Peyer's patch (tissue), 4 donors: ENCODE measurements at places on chromosomes 1 and 21. TPM values are rescaled to one million over a fixed set of nuclear protein-coding genes. Genes with fewer than 3 reads are reported as not detected.

- DNase-seq, result peak; percentile 63
- no peaks in the 10 kb centered on the region for H3K27me3 ChIP-seq
- H3K36me3 ChIP-seq, result no peaks in the 10 kb centered on the region
- H3K4me3 ChIP-seq, result no peak overlapping the region
- H3K27ac ChIP-seq, result peak overlapping the region; percentile 55
Observed at GRCh38 chr21:45302082-45303061, 14.7 kb upstream of the POFUT2 start.

DNA sequence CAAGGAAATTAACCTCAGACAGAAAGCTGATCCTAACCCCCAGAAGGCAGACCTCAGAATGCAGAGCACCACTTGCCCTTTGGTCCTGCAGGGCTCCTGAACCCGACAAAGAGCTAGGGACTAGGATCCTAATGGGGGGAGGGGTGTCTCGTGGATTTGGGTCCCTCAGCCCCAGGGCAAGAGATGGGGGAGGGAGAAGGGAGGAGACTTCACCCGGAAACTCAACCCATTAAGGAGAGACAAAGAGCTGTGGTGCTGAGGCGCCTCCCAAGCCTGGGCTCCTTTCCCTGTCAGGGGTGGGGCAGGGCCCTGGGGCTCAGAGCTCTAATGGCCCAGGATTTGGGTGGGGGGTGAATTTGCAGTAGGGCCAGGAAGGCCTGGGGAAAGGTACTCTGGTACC, 2.9 kb downstream of the NECTIN4 start:
- no peak overlapping the region for H3K27ac ChIP-seq
- no peak overlapping the region for H3K4me3 ChIP-seq
- no peak for DNase-seq
- no peaks in the 10 kb centered on the region for H3K4me1 ChIP-seq

The TDRD5 gene
- 0.70 TPM for total RNA-seq

The TSPAN1 gene
- total RNA-seq, result 4.1 TPM

The MRPS6 gene
- total RNA-seq, result 20.3 TPM

The SAMSN1 gene
- total RNA-seq, result 2.3 TPM

The FMO4 gene
- total RNA-seq, result 24.0 TPM

DNA sequence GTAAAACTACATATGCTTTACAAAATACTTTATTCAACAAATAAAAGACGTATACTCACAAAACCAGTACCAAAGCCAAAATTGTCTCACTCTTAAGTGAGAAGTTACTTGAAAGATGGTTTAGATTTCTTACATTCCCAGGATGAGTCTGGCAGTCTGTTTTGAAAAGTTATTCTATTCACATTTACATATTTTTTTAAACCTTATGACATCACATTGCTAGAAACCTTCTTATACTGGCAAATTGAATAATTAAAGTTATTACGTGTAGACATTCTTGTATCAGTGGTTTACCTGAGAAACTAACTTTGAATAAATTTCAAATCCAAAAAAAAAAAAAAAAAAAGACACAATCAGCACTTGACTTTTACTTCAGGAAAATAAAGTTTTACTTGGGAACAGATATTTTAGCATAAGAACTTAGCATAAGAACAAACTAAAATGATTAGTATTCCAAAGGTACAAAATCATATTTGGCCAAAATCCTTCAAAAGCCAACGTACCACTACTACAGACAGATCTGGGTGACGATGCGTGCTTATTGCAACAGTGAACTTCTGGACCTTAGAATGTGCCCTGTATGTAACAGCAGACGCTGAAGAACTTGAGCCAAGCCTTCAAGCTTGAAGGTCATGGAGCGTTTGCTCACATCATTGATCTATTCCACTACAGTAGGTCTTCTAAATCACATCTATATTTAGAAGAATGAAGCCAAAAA, 2.5 kb downstream of the CDC42BPA start:
- no peaks in the 10 kb centered on the region for H3K4me1 ChIP-seq
- peak overlapping the region; percentile 25 for H3K27ac ChIP-seq

The TMEM200B gene
- 2.5 TPM for total RNA-seq

DNA sequence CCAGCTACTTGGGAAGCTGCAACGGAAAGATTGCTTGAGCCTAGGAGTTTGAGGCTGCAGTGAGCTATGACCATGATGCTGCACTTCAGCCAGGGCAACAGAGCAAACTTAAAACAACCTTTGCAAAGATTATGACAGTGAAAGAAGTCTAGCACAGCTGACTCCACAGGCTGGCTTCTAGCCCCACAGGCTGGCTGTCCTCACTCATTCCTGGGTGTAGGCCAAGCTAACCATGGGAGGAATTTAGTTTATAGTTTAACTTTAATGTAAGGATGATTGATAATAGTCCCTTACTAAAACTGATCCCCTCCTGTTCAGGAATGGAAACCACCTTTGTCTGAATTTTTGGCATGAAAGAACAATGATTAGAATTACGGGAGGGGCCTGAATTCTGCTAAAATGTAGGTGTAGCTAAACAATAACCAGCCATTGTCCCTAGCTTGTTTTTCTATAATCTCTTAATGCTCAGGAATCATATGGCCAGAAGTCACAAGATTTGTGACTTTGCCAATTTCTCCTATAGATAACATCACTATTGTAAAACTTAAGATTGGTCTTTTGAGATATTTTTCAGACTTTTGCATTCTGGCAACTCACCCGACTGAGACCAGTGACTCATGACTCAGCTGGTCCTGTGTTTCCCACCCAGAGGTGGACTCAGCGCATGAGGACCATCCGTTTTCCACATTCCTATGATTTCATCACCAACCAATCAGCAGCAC, 28.1 kb upstream of the SGIP1 start:
- H3K27me3 ChIP-seq, result no peaks in the 10 kb centered on the region
- no peaks in the 10 kb centered on the region for H3K4me1 ChIP-seq
- no peaks in the 10 kb centered on the region for H3K36me3 ChIP-seq
- H3K4me3 ChIP-seq, result no peak overlapping the region
- no peak for DNase-seq

The B3GALT2 gene
- 2.8 TPM for total RNA-seq

The AMY2B gene
- total RNA-seq, result 46.4 TPM

The RYR2 gene
- 0.53 TPM for total RNA-seq

- H3K4me3 ChIP-seq, result no peak overlapping the region
- peak; percentile 63 for DNase-seq
- H3K36me3 ChIP-seq, result no peaks in the 10 kb centered on the region
- H3K27me3 ChIP-seq, result no peaks in the 10 kb centered on the region
- H3K4me1 ChIP-seq, result no peaks in the 10 kb centered on the region
Observed at GRCh38 chr1:177912991-177913390, 56.9 kb downstream of the SEC16B start.

The OR14C36 gene
- not detected for total RNA-seq

DNA sequence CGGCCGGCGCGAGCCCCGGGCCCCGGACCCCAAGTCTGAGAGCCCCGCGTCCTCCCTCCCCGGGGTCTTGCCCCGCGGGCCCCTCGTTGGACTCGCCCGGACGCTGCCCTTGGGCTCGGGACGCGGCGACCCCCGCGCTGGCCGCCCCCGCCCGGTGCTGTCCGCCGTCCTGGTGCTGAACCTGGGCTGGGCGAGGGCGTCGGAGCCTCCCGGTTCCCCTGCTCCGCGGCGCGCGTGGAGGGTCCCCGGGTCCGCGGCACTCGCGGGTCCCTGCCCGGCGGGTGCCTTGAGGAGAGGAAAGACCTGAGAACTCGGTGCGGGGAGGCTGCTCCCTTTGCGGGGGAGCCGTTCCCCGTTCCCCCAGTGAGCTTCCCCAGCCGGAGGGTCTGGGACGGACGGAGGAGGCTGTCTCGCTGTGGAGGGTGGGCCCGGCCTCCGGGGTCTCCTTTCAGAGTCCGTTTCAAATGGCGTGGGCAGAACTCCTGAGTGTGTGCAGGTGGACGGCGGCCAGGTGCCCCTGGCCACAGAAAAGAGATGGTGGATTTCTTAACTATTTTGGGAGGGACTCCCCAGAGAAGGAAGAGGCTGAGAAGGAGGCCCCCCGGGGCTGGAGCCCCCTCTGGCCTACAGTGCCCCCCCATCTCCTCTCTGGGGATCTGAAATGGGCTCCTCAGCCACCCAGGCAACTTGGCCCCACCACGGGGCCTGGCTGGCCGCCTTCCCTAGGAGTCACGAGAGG, 595 bp downstream of the GABRD start:
- DNase-seq, result no peak
- H3K27ac ChIP-seq, result no peak overlapping the region
- no peaks in the 10 kb centered on the region for H3K27me3 ChIP-seq
- no peak overlapping the region for H3K4me3 ChIP-seq
- H3K4me1 ChIP-seq, result no peaks in the 10 kb centered on the region

GRCh38 chr1:115300087-115300876, 37.8 kb downstream of the NGF start:
- no peaks in the 10 kb centered on the region for H3K27me3 ChIP-seq
- H3K4me1 ChIP-seq, result no peaks in the 10 kb centered on the region
- H3K27ac ChIP-seq, result no peak overlapping the region
- no peaks in the 10 kb centered on the region for H3K36me3 ChIP-seq
- no peak overlapping the region for H3K4me3 ChIP-seq

The C1orf141 gene
- total RNA-seq, result not detected

The CD34 gene
- total RNA-seq, result 18.5 TPM

GRCh38 chr1:172627702-172628101, 31.2 kb upstream of the FASLG start:
- H3K27ac ChIP-seq, result no peak overlapping the region
- H3K4me1 ChIP-seq, result no peaks in the 10 kb centered on the region
- no peak overlapping the region for H3K4me3 ChIP-seq
- DNase-seq, result no peak
- no peaks in the 10 kb centered on the region for H3K27me3 ChIP-seq
- no peaks in the 10 kb centered on the region for H3K36me3 ChIP-seq

- H3K4me1 ChIP-seq, result no peaks in the 10 kb centered on the region
- no peak overlapping the region for H3K27ac ChIP-seq
- no peaks in the 10 kb centered on the region for H3K36me3 ChIP-seq
- DNase-seq, result no peak
- H3K4me3 ChIP-seq, result no peak overlapping the region
Observed at GRCh38 chr21:39046236-39046916, 136.9 kb downstream of the PSMG1 start.

DNA sequence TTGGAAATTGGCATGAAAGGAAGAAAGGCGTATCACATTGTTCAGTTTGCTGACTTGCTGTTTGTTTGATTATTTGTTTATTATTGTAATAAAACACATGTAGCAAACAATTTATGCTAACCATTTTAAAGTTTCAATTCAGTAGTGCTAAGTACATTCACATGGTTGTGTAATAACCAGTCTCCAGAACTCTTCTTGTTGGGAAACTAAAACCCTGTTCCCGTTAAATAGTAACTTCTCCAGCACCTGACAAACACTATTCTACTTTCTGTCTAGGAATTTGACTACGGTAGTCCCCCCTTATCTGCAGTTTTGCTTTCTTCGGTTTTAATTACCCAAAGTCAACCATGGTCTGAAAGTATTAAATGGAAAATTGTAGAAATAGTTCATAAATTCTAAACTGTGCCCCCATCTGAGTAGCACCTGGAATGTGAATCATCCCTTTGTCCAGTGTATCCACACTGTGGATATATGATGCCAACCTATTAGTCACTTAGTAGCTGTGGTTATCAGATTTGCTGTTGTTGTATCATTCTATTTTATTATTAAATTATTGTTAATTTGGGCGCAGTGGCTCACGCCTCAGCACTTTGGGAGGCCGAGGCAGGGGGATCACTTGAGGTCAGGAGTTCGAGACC, 5.5 kb downstream of the MORC3 start:
- DNase-seq, result no peak
- no peak overlapping the region for H3K27ac ChIP-seq
- no peak overlapping the region for H3K4me3 ChIP-seq
- no peaks in the 10 kb centered on the region for H3K36me3 ChIP-seq

The OR10K1 gene
- total RNA-seq, result not detected

DNA sequence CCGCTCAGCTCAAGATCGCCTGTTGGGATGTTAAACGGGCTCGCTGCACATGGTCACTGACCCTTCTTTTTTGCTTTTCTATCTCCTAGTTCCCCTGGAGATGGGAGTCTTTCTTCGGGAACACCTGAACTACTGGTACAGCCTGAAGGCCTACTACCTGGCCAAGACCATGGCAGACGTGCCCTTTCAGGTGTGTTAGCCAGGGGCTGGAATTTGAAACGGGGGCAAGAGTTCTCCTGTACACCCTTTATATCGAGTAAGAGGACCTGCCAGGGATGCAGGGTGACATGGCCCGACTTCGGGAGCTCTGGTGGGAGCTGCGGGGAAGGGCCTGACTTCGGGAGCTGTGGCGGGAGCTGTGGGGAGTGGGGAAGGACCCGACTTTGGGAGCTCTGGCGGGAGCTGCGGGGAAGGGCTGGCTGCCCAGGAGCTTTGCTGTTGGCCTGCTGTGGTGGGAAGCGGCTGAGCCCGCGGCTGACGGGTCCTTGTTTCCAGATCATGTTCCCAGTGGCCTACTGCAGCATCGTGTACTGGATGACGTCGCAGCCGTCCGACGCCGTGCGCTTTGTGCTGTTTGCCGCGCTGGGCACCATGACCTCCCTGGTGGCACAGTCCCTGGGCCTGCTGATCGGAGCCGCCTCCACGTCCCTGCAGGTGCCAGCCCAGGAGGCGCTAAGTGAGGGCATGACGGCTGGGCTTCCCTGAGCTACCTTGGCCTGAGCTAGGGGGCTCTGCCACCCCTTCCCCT, 24.0 kb downstream of the TFF3 start:
- DNase-seq, result no peak
- no peaks in the 10 kb centered on the region for H3K36me3 ChIP-seq
- H3K4me1 ChIP-seq, result no peaks in the 10 kb centered on the region

DNA sequence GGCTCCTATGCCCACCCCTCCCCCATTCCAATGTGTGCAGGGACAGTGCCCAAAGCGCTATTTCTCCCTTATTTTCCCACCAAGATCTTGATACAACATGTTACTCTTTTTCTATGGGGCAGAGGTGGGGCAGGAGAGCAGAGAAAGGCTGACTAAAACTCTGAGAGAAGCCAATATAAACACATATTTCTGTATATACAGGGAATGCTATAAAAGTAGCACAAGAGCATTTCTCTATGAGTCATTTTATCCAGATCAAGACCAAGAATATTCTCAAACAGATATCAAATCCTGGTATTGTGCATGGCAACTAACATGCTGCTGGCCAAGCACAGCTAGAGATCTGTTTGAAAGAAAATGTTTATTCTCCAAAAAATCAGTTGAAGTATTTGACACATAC, 7.3 kb downstream of the WDR26 start:
- no peaks in the 10 kb centered on the region for H3K36me3 ChIP-seq
- DNase-seq, result no peak
- H3K27me3 ChIP-seq, result no peaks in the 10 kb centered on the region

DNA sequence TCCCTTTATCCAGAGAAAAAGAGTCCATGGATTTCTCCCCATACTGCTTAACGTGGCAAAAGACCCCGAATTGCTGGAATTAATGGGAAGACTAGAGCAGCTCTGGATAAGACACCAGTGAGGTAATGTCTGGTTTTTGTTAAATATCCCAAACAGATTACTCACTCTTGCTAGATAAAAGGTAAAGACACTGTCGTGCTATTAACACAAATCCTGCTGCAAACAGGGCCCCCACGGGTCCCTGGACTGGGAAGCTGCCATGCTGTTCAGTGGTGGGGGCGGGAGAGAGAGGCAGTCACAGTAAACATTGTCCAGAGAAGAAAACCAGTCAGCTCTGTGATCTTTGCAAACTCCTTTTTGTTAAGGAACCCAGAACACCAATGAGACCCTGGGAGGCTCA, 15.2 kb upstream of the SRP9 start:
- H3K36me3 ChIP-seq, result no peaks in the 10 kb centered on the region
- no peak overlapping the region for H3K4me3 ChIP-seq
- no peak for DNase-seq
- H3K4me1 ChIP-seq, result no peaks in the 10 kb centered on the region
- no peak overlapping the region for H3K27ac ChIP-seq
